ENCODE measurements at places on chromosomes 2 and 18. TPM values are rescaled to one million over a fixed set of nuclear protein-coding genes. Genes with fewer than 3 reads are reported as not detected.

Gene SPHKAP
- total RNA-seq = not detected

Gene NEU4
- 0.76 TPM for total RNA-seq

Gene VPS54
- 11.7 TPM for total RNA-seq

GRCh38 chr2:28751956-28752630, 463 bp downstream of the PPP1CB start:
- peak; percentile 51 for DNase-seq

DNA sequence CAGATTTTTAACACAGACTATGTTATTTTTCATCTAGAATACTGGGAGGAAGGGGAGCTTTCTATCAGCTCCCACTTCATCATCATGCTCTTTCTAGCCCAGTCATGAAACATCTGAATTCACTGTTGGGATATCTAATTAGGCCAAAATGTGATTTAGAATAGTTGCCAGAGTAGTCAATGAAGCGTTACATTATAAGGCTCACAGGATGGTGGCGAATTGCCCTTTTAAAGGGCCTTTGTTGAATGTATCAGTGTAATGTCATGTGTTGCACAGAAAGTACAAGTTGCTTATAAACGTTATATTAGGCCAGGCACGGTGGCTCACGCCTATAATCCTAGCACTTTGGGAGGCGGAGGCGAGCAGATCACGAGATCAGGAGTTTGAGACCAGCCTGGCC, 45.6 kb downstream of the PDE1A start:
- no peak for DNase-seq

Gene C2orf78
- not detected for total RNA-seq

Gene C1QL2
- not detected for total RNA-seq

Gene EFEMP1
- not detected for total RNA-seq

DNA sequence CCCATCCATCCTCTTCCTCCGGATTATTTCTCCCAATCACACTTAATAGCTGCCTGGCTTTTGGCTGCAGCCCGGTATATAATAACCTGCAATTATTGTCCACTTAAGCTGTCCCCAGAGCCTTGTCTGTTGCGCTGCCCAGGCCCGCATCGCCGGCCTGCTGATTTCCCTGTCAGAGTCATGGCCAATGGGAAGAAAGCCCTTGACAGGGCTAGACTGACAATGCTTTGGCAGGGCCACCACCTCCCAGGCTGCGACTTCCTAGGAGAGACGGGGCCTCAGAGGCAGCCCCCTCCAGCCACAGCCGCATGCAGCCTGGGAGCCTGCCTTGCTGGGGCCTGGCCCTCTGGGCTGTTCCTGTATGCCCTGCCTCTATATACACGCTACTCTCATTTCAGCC, 10.0 kb upstream of the CELF4 start:
- no peak for DNase-seq

Gene STPG4
- 0.14 TPM for total RNA-seq

DNA sequence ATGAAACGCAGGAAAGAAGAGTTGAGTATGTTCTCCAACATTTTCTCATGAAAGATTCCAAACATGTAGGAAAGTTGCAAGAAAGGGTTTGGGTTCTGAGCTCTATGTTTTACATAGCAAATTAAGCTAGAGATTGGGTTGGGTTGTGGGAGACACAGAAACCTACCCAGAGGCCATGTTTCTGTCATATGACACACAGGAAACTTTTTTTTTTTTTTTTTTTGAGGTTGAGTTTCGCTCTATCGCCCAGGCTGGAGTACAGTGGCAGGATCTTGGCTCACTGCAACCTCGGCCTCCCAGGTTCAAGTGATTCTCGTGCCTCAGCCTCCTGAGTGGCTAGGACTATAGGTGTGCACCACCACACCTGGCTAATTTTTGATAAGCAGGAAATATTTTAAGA, 57.6 kb downstream of the DOCK10 start:
- DNase-seq = peak; percentile 33

GRCh38 chr2:159449504-159450124, 163.1 kb upstream of the WDSUB1 start:
- no peak for DNase-seq

Gene SPTBN1
- total RNA-seq = 86.8 TPM

Gene SLC16A14
- 2.2 TPM for total RNA-seq

Gene PJVK
- total RNA-seq = 2.4 TPM

Gene ZAP70
- 156 TPM for total RNA-seq

Gene GKN2
- not detected for total RNA-seq

- DNase-seq = no peak
Observed at GRCh38 chr2:32856891-32857290, 89.9 kb upstream of the LTBP1 start.

Gene TSPYL6
- total RNA-seq = not detected

DNA sequence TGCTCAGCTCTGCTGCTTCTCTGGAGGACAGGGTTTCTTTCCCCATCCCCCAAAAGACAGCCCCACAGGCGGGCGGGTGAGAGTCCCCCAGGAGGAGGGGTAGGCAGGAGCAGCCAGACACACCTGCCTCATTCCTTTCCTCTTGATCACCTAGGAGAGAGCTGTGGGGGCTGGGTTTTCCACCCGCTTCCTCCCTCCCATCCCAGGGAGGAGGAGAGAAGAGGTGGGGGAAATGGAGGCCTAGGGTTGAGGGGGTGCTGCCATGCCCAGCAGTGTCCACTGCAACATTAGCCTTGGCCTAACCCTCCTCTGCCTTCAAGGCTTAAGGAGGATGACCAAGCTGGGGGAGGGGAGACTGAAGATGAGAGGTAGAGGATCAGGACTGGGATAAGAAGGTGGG, 14.7 kb downstream of the WNT10A start:
- DNase-seq = peak; percentile 10

Gene CACNB4
- total RNA-seq = 0.37 TPM

DNA sequence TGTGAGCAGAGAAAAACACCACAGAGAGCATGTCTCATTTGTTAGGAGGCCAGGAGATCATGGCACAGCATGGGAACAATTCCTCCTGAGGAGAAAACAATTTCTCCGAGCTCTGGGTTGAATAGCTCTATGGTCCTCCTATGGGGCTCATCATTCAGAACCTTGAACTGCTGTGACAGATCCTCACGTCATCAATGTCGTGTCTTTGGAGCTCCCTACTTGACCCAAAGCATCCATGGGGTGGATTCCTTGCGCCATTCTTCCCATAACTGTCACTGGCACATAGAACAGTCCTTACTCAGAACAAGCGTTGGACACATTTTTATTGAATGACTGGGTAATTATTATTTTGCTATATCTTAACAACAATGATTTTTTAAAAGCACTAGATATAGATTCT, 15.8 kb upstream of the TCF4 start:
- DNase-seq = no peak

Gene BOK
- 0.09 TPM for total RNA-seq

DNA sequence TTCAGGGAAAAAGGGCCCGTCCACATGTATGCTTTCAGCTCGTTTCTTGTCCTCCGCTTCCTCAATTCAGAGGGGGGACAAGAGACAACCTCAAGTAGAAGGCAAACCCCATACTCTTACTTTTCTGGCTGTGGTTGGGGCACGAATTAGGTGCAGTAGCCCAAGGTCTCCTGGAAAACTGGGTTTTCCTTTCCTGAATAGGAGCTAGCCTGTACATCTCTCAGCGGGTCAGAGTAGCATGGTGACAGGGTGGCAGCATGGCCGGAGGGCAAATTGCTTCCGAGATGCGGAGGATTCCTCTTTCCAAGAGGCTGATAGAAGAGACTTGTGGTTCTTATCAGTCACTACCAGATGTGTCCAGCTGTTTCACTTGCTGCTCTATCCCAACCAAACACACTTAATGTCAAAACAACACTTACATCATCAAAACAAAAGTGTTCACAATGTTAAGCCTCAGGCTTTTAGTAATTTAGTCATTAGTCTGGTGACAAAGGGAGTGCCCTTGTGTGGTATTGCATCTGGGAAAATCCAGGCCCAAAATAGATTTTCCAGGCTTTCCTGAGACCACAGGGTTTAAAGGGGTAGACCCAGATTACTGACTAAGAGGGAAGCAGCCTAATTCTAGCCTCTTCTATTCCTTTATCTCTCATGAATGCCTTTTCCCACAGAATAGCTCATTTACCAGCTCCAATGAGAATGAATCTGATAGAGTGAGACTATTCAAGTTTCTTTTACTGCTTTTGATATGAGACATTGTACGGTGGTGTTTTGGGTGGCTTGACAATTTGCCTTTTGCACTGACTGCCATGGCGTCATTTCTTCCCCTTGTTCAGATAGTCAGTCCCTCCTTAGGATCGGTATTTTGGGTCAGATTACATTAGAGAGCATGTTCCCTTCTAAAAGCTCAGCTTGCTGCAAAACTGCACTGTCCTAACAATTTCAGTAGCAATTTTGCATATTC, 162.0 kb downstream of the LTBP1 start:
- DNase-seq = no peak

- DNase-seq = no peak
Observed at GRCh38 chr2:39689272-39689841, 23.6 kb downstream of the TMEM178A start.

DNA sequence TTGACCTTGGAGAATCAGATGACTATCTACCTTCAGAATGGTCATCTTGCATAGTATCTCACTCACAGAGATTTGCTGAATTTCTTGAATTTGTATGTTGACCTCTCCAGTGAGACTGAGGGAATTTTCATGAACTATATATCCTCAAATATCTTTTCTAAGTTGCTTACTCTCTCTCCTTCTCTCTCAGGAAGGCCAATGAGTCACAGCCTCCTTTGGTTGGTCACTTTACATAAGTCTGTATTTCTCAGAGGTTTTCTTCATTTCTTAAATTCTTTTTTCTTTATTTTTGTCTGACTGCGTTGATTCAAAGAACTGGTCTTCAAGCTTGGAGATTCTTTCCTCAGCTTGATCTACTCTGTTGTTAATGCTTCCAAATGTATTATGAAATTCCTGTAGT, 51.7 kb downstream of the VIT start:
- no peak for DNase-seq

Gene KCNIP3
- total RNA-seq = not detected

DNA sequence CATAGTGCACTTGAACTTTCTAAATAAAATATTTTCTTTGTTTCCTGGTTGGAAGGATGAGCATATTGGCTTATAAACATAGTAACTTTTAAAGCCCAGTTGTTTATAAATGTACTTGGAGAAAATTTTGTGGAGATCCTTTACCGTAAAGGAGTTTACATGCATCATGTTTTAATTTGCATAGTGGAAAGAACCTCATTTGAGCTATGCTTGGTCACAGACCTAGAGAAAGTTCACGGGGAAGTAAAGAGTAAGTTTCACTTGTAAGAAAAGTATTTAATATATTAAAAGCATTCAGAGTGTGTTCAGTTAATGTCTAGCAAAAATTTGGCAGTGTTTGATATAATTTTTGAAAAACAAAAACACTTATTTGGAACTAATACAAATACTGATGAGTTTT, 45.3 kb downstream of the PIKFYVE start:
- no peak for DNase-seq
